ENCODE measurements at places on chromosomes 13 and 19. TPM values are rescaled to one million over a fixed set of nuclear protein-coding genes. Genes with fewer than 3 reads are reported as not detected.

The CBLC gene
- total RNA-seq, result not detected

The GRIN2D gene
- total RNA-seq, result 11.4 TPM

The TEX29 gene
- 0.76 TPM for total RNA-seq

The POSTN gene
- total RNA-seq, result 1.8 TPM

The NAPSA gene
- 0.47 TPM for total RNA-seq

The PCDH17 gene
- 79.5 TPM for total RNA-seq

The ZNF582 gene
- total RNA-seq, result 3.0 TPM

- H3K4me1 ChIP-seq, result peaks cover 9% of the 10 kb centered on the region
- H3K4me3 ChIP-seq, result no peak overlapping the region
- no peak overlapping the region for H3K27ac ChIP-seq
- no peaks in the 10 kb centered on the region for H3K36me3 ChIP-seq
- no peaks in the 10 kb centered on the region for H3K27me3 ChIP-seq
- DNase-seq, result no peak
Observed at GRCh38 chr13:95035311-95036109, 265.7 kb downstream of the ABCC4 start.

GRCh38 chr13:41008349-41008980, 10.7 kb downstream of the ELF1 start:
- H3K4me3 ChIP-seq, result no peak overlapping the region
- no peak for DNase-seq
- H3K36me3 ChIP-seq, result no peaks in the 10 kb centered on the region
- peaks cover 10% of the 10 kb centered on the region for H3K4me1 ChIP-seq

- no peak overlapping the region for H3K27ac ChIP-seq
- peaks cover 6% of the 10 kb centered on the region for H3K36me3 ChIP-seq
- H3K4me1 ChIP-seq, result peaks cover 28% of the 10 kb centered on the region
- no peak for DNase-seq
- H3K4me3 ChIP-seq, result no peak overlapping the region
Observed at GRCh38 chr13:100389617-100390016, 199.0 kb downstream of the GGACT start.

- H3K27me3 ChIP-seq, result no peaks in the 10 kb centered on the region
- H3K4me1 ChIP-seq, result no peaks in the 10 kb centered on the region
- H3K4me3 ChIP-seq, result no peak overlapping the region
- H3K27ac ChIP-seq, result no peak overlapping the region
Observed at GRCh38 chr13:96214824-96215445, 125.0 kb downstream of the HS6ST3 start.

DNA sequence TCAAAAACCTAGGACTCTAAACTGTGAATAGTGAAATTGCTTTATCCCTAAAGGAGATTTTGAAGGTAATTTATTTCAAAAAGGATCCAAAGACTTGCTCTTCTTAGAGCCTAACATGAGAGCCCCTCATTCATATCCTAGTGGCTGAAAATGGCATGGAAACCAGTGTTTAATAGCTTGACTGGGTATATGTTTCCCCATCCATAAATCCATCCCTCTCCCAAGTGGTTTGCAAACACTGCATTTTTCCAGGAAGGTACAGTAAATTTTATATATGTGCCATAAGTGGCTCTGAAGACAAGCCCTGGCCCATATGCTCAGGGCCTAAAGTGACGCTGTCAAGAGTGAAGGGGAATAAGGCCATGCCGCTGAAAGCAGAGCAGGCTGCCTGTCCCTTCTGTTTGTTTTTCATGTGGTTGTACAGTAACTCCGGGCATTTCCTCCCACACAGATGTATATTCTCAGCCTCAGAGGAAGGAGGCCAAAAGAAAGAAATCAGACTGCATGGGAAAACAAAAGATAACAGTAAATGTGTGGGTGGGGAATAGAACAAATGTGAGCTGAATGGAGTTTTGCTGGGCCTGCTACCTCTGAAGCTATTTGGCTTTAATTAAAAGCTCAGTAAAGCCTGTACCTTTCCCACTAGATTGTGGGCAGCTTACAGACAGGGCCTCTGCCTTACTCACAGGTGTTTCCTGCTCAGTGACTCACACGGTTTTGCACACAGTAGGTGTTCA, 181.9 kb downstream of the PCDH9 start:
- DNase-seq, result no peak
- no peak overlapping the region for H3K27ac ChIP-seq
- H3K4me1 ChIP-seq, result no peaks in the 10 kb centered on the region
- no peaks in the 10 kb centered on the region for H3K36me3 ChIP-seq
- H3K27me3 ChIP-seq, result peaks cover 13% of the 10 kb centered on the region

DNA sequence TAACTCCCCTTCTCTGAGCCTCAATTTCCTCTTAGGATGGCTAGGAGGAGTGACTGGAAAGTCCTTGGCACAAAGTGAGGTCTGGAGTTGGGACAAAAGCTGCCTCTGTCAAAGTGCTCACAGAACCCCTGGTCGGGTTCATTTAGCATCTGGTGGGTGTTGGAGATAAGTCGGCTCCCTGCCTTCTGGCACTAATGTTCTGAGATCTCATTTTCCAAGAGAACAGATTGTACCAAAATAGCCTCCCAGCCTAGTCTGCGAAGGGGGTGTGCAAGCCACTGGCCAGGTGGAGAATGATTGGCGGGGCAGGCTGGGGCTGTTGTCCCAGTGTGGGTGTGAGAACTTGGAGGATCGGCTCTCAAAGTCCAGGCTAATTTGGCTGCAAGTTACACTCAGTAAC, 20.7 kb upstream of the NWD1 start:
- no peaks in the 10 kb centered on the region for H3K27me3 ChIP-seq
- no peaks in the 10 kb centered on the region for H3K4me1 ChIP-seq
- no peak for DNase-seq
- H3K36me3 ChIP-seq, result no peaks in the 10 kb centered on the region

DNA sequence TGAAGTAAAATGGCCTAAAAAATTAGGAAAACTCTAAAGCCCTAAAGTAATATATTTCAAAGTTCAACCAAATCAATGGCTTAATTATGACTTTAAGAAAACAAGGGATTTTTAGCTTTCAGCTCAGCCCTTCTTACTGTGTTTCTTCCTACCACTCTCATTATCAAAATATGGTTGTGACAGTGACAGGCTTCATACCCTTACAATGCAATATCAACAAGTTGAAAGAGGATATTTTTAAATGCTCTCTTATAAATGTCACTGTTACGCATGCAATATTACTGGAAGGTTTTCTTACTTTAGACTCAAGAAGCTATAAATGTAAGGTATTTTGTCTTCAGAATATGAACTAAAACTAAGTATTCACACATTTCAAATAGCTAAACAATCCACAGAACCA, 1225.7 kb upstream of the MIR17HG start:
- no peaks in the 10 kb centered on the region for H3K4me1 ChIP-seq
- DNase-seq, result no peak
- no peak overlapping the region for H3K4me3 ChIP-seq

- no peaks in the 10 kb centered on the region for H3K27me3 ChIP-seq
- DNase-seq, result no peak
- H3K4me3 ChIP-seq, result no peak overlapping the region
- H3K36me3 ChIP-seq, result no peaks in the 10 kb centered on the region
- peaks cover 48% of the 10 kb centered on the region for H3K4me1 ChIP-seq
- peak overlapping the region; percentile 81 for H3K27ac ChIP-seq
Observed at GRCh38 chr13:33537026-33537425, 251.5 kb upstream of the STARD13 start.

- DNase-seq, result no peak
- peaks cover 3% of the 10 kb centered on the region for H3K27me3 ChIP-seq
- H3K36me3 ChIP-seq, result no peaks in the 10 kb centered on the region
- no peaks in the 10 kb centered on the region for H3K4me1 ChIP-seq
Observed at GRCh38 chr19:39670998-39671397, 15.3 kb downstream of the LGALS16 start.

- DNase-seq, result no peak
- H3K4me1 ChIP-seq, result no peaks in the 10 kb centered on the region
- H3K27me3 ChIP-seq, result no peaks in the 10 kb centered on the region
- H3K36me3 ChIP-seq, result no peaks in the 10 kb centered on the region
- H3K27ac ChIP-seq, result no peak overlapping the region
Observed at GRCh38 chr13:75178436-75178835, 303.5 kb downstream of the TBC1D4 start.

DNA sequence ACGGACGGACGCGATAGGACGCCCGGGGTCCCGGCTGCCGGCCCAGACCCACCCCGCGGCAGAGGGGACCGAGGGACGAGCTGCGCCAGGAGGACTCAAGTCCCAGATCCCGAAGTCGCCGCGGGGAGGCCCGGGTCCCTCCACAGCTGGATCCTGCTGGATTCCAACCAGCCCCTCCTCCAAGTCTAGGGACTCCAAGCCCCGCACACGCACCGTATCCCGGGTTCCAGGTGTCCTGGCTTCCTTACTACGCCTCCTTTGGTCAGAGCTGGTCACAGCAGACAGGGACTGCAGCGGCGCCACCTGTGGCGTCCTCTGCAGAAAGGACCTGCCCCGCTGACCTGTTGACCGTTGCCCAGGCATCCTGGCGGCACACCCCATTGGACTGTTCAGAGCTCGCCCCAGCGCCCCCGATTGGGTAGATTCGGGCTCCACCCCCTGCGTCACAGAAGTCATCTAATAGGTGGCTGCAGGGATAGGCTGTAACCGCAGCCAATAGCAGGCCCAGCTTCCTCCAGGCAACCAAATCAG, 29.0 kb upstream of the ZNF709 start:
- no peaks in the 10 kb centered on the region for H3K27me3 ChIP-seq
- H3K27ac ChIP-seq, result no peak overlapping the region
- H3K4me1 ChIP-seq, result no peaks in the 10 kb centered on the region
- no peaks in the 10 kb centered on the region for H3K36me3 ChIP-seq
- no peak for DNase-seq

DNA sequence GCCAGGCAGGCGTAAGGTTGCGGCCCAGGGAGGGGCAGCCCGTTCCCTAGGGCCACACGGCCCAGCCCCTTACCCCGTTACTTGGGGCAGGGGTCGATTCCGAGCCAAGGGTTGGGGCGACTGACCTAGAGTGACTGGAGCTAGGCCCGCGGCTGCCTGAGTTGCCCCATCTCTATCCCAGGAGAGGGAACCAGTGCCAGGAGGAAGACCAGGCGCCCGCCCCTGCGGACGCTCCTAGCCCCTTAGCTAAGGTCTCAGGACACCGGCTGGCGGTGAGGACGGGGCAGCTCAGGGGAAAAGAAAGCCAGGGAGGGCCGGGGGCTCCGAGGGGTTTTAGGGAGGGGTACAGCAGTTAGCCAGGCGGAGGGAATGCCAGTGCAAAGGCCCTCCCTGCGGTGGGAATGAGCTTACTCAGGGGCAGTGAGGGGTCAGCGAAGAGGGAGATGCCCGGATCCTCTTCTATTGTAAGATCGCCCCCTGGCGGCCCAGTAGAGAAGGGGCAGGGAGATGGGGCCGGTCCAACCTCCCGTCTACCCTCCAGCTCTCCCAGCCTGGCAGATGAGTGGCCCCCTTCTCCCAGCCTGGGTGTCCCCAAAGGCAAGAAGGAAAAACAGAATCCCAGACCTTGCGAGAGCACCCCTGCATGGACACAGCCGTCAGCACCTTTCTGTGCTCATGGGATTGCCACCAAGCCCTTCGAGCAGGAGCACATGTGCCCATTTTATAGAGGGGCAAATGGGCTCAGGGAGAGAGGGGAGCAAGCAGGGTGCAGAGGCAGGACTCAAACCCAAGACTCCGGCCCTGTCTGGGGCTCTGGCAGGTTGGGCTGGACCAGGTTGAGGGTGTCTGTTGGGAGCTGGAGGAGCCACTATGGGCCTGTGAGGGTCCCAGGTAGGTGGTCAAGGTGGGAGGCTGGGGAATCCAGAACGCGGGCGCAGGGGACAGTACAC, 16.3 kb downstream of the CILP2 start:
- no peaks in the 10 kb centered on the region for H3K4me1 ChIP-seq
- H3K27me3 ChIP-seq, result no peaks in the 10 kb centered on the region
- no peak overlapping the region for H3K4me3 ChIP-seq
- peak; percentile 61 for DNase-seq
- H3K36me3 ChIP-seq, result no peaks in the 10 kb centered on the region

Measured in A673 (cell line).